ENCODE measurements at places on chromosomes 1 and 21.
A peak's percentile ranks its signal among the peaks of the same experiment; 100 is the strongest.

GRCh38 chr1:174209347-174210187 is 50.2 kb downstream of the RABGAP1L start:
- DNase-seq: no peak

DNA sequence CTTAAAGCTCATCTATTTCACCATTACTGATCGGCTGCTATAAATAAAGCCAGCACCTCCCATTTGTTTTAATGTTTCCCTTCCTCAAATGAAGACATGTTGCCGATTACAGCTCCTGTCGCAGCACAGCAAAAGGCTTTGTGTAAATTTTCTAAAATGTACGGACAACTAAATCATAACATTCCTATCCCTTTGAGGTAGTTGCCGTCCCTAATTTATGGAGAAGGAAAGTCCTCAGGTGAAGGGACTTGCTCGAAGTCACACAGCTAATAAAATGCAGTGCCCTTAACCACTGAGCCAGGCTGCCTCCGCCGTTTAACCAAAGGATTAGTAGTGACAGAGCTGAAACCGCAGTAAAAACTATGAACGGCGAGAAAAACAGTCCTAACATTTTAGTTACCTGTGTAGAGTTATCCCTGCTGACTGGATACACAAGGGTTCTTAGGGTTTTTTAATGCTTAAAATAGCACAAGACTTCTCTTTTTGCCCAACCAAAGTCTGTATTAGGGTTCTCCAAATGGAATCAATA is 871 bp downstream of the PINK1 start:
- DNase-seq: no peak

DNA sequence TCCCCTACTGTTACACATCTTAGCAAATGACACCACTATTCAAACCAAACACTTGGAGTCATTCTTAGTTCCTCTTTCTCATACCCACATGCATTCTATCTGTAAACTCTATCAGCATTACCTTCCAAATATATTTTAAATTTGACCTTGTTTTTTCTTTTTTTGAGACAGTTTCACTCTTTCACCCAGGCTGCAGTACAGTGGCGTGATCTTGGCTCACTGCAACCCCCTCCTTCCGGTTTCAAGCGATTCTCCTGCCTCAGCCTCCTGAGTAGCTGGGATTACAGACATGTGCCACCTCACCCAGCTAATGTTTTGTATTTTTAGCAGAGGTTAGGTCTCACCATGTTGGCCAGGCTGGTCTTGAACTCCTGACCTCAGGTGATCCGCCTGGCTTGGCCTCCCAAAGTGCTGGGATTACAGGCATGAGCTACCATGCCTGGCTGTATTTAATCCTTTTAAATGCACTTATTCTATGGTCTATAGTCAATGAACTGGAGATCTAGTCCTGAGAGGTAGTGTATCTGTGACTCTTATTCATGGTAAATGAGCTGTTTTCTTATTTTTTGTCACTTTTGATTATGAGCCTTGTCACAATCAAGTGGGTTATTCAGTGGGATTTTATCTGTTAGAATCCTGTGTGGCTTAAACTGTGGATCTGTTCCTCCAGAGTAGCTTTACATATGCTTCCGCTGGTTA is 73.1 kb downstream of the GATAD2B start:
- no peak for DNase-seq

GRCh38 chr1:14606632-14607031 is 8.1 kb downstream of the KAZN start:
- no peak for DNase-seq

- no peak for DNase-seq
Measured at GRCh38 chr1:155128755-155129473, 1.2 kb downstream of the EFNA1 start.

DNA sequence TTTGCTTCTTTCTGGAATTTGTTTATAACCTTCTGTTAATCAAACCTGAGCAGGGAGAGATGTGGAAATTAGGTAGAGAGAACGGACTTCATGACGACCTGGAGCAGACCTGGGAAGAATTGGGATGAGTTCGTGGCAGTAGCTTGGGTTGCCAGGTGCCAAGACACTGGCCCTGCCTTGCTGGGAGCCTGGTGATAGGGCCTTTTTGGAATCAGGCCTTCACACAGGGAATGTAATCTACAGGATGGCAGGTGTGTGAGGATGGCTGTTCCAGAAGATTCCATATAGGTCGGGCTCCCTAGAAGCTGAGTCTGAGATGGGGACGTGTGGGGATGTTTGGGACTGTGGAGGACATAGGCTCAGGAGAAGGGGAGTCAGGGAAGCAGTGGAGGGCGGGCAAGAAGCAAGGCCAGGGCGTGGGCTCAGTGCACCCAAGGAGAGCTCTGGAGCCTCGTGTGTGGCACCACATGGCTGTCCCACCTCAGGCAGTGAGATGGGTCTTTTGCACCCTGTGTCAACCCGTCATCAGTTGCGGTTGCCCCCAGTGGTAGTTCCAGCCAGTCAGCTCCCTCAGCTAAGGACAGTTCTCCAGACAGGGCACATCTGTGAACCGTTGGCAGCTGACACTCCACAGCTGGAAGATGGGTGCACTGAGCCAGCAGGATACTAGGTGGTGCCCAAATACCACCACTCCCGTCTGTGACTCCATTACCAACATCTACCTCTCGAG is 395.9 kb downstream of the MATN1 start:
- no peak for DNase-seq

DNA sequence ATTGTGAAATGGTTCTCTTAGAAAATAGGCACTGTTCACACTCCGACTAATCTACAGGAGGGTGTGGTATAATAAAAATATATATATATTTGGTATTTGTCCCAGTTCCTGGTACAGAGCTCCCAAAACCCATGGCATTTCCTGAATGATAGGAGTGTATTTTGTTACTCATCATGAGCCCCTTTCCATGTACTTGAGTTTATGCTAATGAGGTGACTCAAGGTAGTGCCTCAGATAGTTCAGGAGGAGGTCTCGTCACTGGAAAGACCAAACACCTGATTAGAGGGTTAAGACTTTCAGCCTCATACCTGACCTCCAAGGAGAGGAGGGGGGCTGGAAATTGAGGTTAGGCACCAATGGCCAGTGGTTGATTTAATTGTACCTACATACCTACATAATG is 57.9 kb downstream of the TTC3 start:
- no peak for DNase-seq

GRCh38 chr1:116179419-116179818 is 68.2 kb downstream of the MAB21L3 start:
- no peak for DNase-seq

DNA sequence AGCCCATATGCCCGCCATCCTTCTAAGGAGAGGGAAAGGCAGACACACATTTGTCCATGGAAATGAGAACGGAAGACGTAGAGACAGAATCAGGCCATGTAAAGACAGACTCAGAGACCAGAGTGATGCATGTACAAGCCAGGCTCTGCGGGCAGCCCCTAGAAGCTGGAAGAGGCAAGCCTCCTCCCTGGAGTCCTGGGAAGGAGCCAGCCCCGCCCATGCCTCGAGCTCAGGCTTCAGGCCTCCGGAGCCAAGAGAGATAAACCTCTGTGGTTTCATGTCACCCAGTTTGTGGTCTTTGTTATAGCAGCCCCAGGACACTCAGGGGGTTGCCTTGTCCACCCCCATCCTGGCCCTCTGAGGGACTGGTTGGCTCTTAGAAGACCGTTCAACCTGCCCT is 11.6 kb downstream of the PDE9A start:
- DNase-seq: no peak

DNA sequence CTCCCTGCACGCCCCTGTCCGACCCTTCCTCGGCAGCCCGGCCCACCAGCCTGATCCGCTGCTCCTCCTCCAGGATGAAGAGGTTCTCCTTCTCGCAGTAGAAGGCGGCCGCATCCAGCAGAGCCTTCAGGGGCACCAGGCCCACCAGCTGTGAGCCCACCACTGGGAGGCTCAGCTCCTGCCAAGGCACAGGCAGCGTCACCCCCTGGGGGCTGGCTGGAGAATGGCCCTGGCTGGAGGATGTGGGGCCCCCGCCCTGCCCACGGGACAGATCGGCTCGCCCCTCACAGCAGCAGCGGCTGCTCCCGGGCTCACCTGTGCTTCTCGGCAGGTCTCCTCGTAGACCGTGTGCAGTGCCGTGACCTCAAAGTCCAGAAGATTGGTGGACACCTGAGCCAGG is 5.3 kb downstream of the FTCD start:
- no peak for DNase-seq

DNA sequence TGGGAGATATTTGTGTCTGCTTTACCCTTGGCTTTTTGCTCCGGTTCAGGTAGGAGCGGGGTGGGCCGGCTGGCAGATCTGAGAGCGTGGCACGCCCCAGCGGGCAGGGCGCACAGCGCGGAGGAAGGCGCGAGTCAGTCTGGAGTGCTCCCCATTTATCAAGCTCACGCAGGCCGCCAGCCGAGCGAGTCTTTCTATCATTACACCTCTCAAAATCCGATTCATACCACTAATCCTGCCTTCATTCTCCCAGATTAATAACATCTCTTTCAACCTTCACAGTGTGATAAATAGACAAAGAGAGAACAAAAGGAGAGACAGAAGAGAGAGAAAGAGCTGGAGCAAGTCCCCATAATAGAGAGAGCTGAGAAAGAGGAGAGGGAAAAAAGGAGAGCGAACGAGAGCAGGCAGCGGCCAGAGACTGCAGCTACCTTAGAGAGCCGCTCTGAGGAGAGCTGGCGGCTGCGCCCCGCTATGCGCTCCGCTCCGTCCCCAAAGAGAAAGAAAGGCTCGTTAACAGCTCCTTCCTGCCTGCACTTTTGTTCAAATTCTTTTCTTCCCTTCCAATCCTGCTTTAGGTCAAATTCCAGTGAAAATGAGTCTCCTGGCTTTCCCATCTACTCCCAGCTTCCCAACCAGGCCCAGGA is 48.0 kb downstream of the DMAP1 start:
- DNase-seq: no peak

- DNase-seq: no peak
Measured at GRCh38 chr1:112923959-112924349, 32.0 kb downstream of the SLC16A1 start.

DNA sequence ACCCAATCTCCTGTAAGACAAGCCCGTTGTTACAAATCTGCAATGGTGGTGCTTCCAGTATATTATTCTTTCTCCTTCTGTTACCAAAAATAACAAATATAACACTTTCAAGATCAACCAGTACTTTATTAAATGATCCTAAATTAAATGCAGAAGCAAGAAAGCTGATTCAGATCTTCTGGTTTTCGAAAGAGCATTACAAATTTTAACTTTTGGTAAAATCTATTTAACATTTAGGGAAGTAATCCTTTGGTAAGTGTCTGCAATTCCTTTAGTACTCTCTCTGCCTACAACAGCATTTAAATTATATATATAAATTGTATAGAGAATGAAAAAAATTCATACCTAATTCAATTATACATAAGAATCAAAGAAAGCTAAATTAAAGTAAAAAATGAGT is 198.6 kb upstream of the HMCN1 start:
- no peak for DNase-seq

- DNase-seq: no peak
Measured at GRCh38 chr1:53348486-53349368, 20.9 kb upstream of the LRP8 start.

DNA sequence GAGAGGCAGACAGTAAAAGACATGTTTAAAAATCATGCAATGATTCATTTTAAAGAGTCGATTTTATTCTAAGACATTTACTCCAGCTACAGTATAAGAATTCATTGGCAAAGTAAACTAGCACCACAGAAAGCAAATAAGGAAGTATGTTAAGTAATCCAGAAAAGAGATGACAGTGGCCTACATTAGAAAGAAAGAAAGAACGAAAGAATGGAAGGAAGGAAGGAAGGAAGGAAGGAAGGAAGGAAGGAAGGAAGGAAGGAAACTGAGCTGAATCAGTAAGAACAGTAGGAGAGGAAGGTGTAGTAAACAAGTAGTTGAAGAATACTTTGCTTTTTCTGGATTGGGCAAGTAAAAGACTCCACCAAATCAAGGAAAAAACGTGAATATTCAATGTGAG is 62.2 kb downstream of the ZZZ3 start:
- DNase-seq: no peak

GRCh38 chr1:213829780-213830179 is 158.0 kb upstream of the PROX1 start:
- no peak for DNase-seq

DNA sequence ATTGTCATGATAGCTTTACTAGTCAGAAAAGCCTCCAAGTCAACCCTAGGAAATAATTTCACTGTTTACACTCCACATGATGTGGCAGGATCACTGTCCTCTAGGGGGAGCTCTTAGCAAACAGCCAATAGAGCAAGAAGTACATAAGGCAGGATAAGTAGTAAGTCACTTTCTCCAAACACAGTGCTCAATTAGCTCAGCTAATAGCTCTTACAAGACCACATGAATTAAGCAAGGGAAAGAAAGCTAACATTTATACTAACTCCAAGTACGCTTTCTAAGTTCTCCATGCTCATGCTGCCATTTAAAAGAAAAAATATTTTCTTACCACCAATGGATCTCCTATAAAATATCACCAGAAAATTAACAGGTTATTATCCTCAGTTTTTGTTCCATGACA is 66.9 kb upstream of the LRIF1 start:
- DNase-seq: peak; percentile 9

- no peak for DNase-seq
Measured at GRCh38 chr21:27519361-27519760, 552.5 kb upstream of the ADAMTS5 start.

DNA sequence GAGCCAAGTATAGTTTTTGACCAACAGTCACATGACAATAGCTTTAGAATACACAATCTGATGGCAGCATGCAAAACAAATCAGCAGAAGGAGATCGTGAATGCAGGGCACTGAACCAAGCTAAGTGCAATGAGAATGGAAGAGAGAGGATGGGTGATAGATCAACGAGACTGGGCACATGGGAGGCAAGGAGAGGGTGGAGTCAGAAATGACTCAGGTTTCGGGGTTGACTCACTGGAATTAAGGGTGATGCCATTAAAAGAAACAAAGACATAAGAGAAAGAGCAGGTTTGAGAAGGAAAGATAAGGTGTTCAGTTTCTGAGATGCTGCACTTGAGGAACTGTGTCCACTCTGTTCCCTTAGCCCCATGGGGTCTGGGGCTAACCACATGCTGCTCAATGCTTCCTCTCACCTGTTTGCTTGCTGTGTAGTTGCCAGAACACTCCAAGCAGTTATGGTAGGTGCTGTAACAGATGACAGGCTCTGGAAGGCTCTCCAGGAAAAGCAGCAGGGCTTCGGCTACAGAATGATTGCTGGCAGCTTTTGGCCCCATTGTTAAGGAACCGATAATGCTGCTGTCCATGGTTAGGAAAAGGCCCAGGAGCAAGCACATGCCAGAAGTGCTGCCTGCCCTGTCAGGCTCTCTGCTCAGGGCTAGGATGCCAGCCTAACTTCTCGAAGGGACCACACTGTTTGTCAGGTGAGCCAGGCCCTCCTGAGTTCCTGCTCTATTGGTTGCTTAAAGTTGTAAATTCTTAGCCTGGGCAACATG is 6.1 kb upstream of the MTF1 start:
- DNase-seq: no peak

DNA sequence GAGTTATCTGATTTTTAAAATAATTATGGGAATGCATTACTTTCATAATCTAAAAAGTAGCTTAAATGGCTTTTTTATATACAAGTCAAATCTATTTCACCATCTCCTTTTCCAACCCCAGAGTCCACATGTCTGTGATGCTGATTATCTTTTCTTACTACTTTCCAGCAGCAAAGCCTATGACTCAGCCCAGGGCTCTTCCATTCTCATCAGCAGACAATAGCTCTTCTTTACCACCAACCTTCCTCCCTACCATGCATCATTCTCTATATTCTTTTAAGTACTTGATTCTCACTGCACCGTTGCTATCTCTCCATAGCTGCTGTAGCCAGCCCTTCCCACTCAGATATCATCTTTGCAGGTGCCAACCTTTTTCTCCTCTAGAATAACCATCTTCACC is 61.3 kb downstream of the OVGP1 start:
- no peak for DNase-seq

GRCh38 chr1:1670866-1671265 is 12.1 kb upstream of the CDK11B start:
- no peak for DNase-seq

- DNase-seq: no peak
Measured at GRCh38 chr1:231806623-231807495, 180.3 kb downstream of the DISC1 start.
